GM19239 (cell line): ENCODE measurements at places on chromosomes 5 and 9.
A peak's percentile ranks its signal among the peaks of the same experiment; 100 is the strongest.

- no peak for DNase-seq
Measured at GRCh38 chr9:96615411-96615810, 4.2 kb downstream of the CDC14B start.

GRCh38 chr5:867300-867870 is 16.6 kb upstream of the ZDHHC11 start:
- DNase-seq, result no peak

DNA sequence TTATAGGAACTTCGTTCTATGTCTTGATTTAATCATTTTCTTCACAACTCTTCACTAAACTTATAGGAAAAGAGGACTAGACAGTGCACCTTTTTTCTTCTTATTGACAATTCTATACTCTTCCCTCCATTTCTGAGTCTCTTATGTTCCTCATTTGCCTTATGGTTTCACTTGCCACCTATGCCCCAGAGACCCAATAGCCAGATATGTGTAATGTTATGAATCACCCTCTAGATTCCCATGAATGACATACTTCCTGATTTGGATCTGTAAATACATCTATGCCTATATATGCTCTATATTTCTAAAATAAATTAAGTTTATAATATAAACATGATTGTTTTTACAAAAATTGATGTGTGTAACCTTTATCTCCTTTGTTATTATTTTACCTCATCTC is 514.1 kb upstream of the MEF2C start:
- DNase-seq, result peak; percentile 6

- DNase-seq, result no peak
Measured at GRCh38 chr5:17477573-17478265, 20.3 kb upstream of the TAF11L2 start.

GRCh38 chr9:114806526-114806900 is 674 bp upstream of the TNFSF15 start:
- DNase-seq, result no peak

DNA sequence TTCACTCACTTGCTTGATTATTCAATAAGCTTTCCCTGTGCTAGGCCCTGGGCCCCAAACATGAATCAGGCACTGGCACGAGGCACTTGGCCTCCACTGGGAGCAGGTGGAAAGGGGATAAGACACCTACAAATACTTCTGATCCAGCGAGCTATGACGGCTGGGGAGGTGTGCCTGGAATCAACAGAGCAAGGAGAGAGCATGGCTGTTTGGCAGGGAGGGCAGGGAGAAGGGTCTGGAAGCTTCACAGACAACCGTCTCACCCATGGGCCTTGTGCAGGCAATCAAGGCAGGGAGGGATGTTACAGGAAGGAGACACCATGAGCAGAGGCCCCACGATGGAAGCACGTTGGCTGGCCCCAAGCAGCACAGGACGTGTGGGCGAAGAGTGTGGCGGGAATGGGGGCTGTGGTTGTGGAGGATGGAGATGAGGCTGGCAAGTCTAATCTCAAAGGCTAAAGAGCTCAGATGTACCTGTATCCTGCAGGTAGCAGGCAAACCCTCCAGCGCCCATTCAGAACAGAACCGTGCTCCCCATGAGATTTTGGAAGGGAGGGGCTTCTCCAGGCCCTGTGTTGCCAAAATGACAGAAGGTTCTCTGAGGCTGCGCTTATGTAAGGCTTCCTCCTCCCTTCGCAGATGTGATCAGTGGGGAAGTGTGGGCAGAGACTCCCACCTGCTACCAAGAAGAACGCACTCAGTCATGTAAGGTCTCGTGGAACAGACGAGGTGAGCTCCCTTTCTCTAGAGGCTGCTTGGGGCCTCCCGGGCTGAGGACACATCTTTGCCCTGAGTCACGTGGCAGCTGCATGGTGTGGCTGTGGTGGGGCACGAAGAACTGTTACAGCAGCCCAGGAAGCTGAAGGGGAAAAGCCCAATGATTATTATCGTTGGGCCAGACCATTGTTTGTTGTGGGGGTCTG is 189.7 kb downstream of the DAB2IP start:
- DNase-seq, result no peak

- DNase-seq, result no peak
Measured at GRCh38 chr5:96483878-96484277, 50.8 kb upstream of the PCSK1 start.

DNA sequence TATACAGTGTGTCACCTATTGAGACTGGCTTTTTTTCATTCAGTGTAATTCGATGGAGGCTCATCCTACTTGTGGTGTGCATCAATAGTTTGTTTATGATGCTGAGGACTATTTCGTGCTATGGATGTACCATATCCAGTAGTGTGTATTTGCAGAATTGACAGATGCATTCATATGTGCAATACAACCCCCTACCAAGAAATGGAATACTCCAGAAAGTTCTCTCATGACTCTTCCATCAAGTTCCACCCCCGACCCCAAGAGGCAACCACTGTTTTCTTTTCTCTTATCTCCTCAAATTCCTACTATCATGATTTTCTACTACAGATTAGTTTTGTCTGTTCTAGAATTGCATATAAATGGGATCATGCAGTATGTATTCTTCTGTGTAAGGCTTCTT is 21.9 kb downstream of the FBXO10 start:
- no peak for DNase-seq

- DNase-seq, result no peak
Measured at GRCh38 chr5:110757118-110757729, 18.4 kb downstream of the SLC25A46 start.

DNA sequence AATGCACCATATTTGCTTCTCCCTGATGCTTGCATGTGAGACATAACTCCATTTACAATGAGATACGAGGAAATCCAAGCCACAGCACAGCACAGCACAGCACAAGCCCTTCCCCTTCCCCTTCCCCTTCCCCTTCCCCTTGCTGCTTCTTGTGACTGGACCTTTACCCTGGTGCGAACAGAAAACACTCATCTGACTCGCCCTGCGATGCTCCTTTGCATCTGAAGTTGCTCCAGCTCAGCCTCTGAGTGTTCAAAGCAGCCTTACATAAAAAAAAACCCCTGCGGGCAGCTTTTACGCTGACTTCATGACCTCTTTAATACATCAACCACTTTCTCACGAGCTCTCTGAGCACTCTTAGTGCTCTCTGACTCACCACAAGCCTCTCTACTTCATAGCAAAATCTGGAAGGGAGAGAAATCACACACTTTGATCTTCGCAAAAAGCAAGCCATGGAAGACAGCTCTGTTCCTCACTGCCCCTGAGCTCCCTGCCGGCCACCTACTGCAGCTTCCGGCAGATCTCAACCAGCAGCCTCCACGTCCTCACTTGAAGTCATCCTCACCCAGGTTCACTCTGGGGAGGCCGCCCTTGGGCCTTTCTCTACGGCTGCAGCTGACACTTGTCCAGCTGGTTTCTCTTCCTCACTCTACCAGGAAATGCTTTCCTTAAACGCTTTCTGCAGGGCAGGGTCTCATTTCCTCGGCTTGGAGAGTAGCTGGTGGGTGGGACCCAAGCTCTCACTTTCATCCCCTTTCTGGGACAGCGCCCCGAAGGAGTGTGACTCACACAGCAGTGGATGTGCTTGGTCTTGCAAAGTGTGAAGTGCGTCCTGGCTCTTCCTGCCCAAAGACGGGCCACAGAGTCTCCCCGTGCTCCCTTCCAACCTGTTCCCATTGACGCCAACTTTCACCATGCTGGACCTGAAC is 5.3 kb downstream of the SLC34A1 start:
- no peak for DNase-seq

DNA sequence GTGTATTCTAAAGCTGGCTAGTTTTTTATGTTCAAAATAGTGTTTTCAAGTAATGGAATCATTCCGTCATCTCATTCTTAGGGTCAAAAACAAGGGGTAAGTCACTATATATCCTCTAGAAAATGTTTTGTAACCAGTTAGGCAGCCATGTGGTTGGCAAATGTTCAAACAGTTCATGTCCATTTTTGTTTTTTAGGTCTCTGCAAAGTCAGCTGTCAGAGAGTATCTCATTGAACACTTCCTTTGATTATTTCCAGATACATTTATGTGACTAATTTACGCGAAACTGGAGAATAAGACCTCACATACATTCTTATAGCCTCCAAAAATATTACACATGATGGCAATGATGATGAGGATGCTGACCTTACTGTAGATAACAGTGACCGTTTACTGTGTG is 50.4 kb downstream of the TRIO start:
- DNase-seq, result no peak

DNA sequence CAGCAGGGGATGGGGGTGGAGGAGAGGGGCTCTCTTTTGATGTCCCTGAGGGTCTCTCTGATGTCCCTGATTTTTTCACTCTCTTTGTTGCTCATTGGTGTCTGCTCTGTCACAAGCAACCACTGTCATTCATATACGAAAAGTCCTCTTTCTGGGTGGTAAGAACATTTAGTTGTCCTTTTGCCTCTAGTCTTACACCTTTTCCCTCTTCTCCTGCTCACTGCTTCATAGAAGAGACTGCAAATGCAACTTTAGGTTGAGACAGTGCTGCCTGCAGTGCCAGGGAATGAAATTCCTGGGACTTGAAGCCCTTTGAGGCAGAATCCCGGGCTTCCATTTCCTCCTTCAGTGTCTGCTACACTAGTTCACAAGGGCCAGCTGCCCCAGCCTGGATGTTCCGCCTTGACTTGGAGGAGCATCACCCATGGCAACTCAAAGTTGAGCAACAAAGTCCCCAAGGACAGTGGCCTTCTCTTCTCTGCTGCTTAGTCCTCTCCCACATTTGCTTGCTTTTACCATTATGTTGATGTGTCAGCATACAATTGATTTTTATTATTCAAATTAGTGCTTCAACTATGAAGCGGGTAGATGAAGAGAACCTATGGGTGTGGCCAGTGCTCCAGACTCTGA is 94.7 kb upstream of the RUSC2 start:
- DNase-seq, result no peak
